ENCODE measurements at places on chromosomes 2 and 18.

DNA sequence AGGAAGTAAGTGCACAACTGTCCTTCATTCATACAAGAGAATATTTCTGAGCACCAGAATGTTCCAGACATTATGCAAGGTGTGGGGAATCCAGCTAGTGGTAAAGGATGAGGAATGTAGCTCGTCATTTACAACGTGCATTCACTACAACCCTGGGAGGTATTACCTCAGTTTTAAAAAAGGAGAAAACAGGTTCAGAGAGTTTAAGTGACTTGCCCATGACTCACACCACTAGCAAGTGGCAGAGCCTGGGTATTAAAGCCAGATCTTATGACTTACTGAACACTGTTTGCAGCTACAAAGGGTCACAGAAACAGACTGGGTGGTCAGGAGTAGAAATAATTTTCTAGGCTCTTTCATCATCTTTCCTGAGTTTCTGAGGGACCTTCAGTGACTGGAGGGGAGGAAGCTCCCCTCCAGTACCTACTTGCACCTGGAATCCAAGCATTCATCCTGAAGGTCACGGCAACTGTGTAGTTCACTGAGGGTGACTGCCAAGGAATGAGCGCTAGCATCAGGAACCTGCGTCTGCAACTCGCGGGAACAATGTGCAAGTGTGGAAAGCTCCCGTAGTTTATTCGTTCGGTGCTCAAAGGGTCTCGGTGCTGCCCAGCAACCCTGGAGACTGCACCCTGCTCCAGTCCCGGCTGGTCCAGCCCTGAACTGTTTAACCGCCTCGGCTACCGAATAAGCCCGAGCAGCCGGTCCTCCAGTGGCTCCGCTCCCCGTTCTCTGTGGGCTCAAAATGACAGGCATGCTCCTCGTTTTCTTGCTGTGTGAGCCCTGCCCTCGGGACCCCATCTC lies 647 bp downstream of the CCDC121 start:
- DNase-seq, result peak; percentile 96

DNA sequence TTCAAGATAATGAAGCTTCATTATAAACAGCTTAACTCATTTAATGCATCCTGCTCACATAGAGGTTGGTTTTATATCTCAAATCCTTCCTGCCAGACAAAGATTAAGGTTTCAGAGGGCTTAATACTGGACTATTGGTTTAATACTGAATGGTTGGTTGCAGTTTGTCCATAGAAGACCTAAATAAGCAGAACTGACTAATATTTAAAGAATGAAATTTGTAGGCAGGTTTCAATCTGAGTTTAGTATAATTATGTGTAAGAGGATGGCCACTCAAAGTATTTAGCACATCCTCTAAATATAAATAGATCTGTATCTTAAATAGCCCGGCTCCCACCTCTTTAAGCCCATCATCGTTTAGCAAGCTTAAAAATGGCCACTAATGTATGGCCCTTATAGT lies 92.5 kb downstream of the EPB41L5 start:
- DNase-seq, result peak; percentile 17

- no peak for DNase-seq
Measured at GRCh38 chr2:148508878-148509287, 135.7 kb upstream of the EPC2 start.

DNA sequence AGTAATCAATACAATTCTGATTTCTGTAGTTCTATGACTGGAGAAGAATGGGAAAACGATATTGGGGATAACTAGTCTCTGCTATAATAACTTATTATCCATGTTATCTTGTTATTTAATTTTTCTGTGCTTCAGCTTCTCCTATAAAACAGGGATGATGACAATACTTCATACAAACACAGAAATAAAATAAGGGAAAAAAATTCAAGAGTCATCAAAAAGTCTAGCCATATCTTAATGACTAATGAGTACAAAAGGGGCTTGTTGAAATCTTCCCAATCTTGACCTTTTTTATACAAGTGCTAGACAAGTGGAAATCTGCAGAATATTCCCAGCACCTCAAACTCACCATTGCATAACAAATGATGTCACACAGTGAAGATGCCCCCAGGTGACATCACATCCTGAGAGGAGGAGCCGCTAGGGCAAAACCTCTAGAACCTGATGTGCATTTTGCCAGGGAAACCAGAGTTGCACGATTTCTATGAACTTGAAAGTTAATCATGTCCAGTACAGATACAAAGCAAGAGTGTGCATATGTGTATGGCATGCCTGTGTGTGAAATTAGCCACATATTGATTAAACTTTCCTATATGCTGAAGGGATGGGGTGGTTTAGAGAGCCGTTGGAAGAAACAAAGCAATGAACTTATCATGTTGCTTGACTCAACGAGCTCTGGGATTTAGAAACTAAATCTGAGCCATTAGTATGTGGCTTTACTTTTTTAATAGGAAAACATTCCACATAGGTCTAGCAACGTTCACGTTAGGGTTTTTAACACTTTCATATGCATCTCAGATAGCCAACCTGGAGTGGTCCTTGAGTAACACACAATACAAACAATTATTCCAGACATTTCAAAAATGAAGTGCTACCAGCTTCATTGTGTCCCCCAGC lies 278.9 kb downstream of the SLC4A3 start:
- no peak for DNase-seq

DNA sequence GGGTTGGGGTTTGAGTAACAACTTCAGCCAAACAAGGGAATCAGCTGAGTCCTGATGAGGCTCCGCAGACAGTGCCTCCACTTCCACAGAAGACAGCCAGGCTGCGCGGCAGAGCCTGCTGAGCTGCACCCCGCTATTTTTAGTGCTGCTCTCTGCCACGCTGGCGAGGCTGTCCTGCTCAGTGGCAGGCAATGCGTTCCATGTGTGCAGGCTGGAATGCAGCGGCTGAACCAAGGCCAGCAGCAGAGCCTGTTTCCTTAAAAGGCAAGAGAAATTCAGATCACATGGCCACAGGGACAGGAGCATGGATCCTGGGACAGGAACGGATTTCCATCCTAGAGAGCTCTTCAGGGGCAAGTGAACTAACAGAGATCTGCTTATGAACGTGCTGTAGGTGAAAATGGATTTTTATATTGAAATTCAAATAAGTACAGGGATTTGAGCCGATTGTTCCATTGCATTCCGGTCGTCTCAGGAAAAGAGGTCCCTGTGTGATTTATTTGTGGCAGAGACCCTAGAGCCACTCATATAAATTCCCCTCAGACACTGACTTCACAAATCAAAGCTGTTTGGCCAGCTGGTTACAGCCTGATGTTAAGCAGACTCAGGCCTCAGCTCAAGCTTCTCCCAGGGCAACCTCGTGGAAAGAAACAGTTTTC lies 98.7 kb downstream of the COL6A3 start:
- peak; percentile 87 for DNase-seq

DNA sequence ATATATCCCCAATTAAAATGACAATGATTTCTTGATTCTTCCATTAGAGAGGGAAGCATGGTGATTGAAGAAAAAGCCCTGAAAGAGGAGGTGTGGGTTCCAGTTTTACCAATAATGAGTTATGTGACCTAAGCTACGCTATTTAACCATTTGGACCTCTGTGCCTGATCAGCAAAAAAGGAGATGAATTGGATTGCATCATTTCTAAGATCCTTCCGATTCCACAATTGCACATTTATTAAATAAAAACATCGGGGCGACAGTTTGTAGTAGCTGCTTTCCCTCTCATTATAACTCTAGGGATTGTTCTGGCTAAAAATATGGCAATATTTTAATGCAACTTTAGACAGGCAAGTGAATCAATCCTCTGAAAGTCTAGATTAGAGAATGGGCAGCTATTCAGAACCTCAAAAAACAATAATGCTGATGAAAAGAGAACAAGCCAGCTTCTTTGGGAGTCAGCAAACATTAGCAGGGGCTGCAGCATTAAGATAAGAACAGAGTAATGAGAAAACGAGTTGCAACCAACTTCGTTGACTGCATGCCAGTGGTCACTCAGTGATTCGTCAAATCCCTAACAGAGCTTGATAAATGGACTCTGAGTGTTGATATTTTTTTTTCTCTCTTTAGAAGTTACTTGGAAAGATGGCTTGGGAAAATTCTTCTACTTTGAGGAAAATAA lies 301.2 kb downstream of the AGPS start:
- peak; percentile 72 for DNase-seq

GRCh38 chr2:102122115-102122514 lies 20.4 kb upstream of the IL1R1 start:
- DNase-seq, result peak; percentile 97

DNA sequence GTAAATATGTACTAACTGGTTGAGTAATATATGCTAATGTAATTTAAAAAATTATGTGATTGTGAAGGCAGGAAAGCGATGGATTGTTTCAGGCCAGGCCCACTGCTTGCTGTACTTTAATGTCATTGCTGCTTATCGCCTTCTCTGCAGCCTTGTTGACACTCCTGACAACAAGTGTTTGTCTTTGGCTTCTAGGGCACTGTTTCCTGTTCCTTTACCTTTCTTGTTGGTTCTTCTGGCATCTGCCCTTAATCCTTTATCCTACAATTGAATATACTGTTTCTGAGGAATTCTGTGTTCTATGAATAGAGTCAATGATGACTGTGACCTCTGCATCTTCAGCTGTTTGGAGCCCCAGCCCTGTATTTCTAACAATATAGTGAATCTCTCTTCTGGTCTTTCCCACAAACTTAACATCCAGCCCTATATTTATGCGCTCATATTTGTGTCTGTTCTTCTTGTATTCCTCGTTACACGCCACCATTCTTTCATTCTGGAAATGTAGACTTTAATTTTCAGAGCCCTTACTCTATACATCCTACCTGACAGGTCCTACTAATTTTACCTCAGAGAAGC lies 17.6 kb downstream of the ACSL3 start:
- no peak for DNase-seq

DNA sequence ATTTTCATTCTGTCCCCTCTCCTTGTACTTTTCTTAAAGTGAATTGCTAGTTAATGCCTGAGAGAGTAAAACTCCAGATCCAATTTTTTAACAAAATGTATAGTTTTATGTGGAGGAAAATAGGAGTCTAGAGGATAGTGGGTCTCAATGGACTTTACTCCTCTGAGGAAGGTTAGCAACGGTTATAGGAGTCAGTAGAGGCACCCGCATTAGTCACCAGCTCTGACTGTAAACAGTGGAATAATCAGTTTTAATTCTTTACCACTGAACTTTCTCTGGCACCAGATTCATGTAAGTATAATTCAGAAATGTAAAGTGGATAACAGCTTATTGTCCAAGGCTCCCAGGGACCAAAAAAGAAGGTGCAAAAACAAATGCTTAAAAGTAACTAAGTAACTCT lies 38.7 kb upstream of the HNMT start:
- peak; percentile 35 for DNase-seq
